Vagina (tissue), 2 donors: ENCODE measurements at places on chromosomes 11 and 22. TPM values are rescaled to one million over a fixed set of nuclear protein-coding genes. Genes with fewer than 3 reads are reported as not detected.

Gene TMEM25
- total RNA-seq, result 21.4 TPM

Gene SLC22A12
- total RNA-seq, result not detected

Gene CBLIF
- not detected for total RNA-seq

Gene CCDC188
- total RNA-seq, result not detected

Gene CHRM1
- total RNA-seq, result not detected

Gene ACRV1
- not detected for total RNA-seq

Gene KRTAP5-11
- total RNA-seq, result not detected

Gene MOGAT2
- total RNA-seq, result not detected

Gene TRIM51
- total RNA-seq, result not detected

Gene SIAE
- 10.6 TPM for total RNA-seq

Gene SLC6A5
- total RNA-seq, result not detected

DNA sequence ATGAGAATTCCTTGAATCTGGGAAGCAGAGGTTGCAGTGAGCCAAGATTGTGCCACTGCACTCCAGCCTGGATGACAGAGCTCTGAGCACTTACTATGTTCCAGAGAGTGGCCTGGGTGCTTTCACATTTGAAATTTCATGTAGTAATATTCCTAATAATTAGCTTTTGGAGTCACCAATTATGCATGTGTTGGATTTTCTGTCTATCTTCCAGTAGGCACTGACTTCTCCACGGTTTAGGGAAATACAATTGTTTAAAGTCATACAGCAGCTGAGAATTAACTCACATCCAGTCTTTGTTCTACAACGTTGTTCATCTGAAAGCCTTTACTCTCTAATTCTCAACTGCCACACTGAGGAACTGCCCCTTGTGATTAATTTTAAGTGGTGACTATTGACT lies 150.2 kb downstream of the CSNK2A3 start:
- DNase-seq, result no peak

DNA sequence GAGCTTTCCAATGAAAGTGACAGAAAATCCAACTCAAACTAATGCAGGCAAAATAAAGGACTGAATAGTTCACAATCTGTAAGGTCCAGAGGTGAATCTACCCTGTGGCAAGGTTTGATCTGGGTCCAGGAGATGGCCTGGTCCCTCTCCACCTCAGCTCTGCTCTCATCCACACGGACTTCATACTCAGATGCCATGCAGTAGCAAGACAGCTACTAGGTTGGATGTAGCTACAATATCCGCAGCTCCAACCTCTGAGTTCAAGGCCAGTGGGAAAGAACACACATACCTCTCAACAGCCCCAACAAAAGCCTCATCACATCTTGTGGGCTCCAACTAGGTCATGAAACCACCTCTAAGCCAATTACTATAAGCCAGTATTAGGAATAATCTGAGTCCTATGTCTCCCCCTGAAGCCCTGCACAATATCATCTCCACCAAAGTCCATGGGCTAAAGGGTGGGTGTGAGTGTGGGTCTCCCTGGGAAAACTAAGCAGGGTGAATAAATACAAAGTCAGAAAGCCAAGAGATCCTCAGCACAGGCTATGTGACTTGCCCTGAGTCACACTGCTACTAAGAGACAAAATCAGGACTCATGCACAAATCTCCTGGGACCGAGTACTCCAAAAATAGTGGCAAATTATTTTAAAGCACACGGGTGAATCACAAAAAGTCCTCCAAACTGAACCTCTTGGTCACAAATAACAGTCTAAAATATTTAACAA lies 78.8 kb downstream of the LARGE1 start:
- no peak for DNase-seq

DNA sequence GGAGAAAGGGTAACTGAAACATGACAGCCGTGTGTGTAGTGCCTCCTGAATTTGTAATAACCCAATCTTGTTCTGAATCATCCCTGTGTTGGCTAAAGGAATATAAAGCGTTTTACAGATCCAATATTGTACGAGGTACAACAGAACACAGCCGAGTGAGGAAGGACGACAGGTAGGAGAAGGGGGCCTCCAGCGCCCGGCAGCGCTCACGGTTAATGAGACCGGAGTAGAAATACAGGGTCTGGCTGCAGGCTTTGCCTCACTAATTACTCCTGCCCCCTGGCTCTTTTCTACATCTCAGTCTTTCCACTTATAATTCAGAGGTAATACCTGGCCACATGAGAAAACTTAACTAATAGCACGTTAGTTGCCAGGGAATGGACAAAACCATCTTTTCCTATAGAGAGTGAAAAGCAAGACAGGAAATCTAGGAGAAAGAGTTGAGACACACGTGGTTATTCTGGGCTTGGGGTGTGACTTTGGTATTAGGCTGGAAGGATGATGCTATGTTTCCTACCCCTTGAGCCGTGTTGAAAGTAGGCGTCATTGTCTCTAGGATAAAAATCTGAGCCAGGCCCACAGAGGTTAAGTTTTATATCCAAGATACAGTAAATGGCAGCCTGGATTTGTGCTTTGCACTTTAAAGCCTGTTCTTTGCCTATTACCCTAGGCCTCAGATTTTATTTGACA lies 54.1 kb downstream of the GRIK4 start:
- DNase-seq, result no peak

- DNase-seq, result no peak
Observed at GRCh38 chr22:49143812-49144211, 683.9 kb downstream of the BRD1 start.

DNA sequence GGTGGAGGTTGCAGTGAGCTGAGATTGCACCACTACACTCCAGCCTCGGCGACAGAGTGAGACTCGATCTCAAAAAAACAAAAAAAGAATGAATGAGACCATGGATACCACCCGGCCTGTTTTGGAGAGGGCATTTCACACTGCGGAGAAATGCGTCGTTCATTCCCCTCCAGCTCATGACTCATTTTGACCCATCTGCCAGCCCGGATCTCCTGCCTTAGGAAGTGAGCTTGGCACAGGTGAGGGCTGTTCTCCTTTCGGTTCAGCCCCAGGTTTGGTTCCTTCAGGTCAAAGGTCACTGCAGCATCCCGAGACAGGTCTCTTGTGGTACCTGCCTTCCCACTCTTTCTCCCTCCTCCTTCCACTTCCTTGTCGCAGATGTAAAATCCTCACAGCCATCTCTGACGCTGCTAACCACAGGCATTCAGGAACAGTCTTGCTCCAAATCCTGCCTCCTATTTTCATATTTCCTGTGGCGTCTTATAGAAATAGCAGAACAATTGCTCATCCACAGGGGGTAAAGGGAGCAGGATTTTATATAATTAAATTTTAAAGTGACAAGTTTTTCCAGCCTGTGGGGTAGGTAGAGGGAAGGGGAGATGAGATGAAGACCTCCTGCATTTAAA lies 517.9 kb downstream of the NTM start:
- no peak for DNase-seq

- DNase-seq, result no peak
Observed at GRCh38 chr11:79249295-79249993, 191.4 kb downstream of the TENM4 start.

DNA sequence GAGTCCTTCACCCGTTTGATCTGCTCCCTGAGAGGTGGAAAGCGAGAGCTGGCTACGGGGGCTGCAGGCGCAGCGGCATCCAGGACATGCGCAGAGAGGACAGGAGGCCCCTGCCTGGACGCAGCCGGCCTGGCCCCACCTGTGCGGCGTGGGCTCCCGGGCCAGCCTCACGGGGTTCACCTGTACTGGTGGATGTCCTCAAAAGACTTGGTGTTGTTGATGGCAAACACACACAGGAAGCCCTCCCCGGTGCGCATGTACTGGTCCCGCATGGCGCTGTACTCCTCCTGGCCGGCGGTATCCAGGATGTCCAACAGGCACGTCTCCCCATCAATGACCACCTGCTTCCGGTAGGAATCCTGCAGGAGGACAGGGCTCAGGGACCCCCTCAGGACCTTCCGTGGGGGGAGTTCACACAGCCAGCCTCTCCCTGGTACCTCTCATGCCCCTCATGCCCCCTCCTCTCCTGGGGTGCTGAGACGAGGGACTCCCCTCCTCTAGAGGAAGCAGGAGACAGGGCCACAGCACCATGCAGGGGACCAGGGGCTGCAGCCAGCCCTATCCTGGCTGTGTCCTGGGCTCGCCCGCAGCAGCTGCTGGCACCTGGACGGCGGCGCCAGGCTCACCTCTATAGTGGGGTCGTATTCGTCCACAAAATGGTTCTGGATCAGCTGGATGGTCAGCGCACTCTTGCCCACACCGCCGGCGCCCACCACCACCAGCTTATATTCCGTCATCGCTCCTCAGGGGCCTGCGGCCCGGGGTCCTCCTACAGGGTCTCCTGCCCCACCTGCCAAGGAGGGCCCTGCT lies 1.6 kb downstream of the HRAS start:
- no peak for DNase-seq

GRCh38 chr11:120354068-120354467 lies 17.9 kb downstream of the ARHGEF12 start:
- DNase-seq, result no peak

- DNase-seq, result no peak
Observed at GRCh38 chr11:46388619-46389449, 2.7 kb downstream of the CHRM4 start.

DNA sequence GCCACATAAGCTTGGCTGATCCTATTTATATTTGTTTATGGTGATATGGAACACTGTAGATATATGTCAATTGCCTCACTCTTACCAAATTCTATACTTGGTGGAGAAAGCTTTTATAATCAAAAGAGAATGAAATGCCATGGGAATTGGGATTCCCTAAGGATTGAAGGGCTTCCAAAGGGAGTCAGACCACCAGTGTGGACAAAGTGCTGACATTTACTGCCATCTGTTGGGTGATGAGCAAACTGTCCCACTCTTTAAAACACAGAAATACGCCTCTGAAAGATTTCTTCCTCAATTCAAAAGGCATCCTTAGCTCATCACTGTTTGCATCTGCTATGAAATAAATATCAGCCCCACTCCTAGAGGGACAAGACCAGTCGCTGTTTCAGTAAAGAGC lies 7.1 kb downstream of the SLC1A2 start:
- no peak for DNase-seq

- no peak for DNase-seq
Observed at GRCh38 chr11:93169950-93170561, 27.7 kb downstream of the SLC36A4 start.

DNA sequence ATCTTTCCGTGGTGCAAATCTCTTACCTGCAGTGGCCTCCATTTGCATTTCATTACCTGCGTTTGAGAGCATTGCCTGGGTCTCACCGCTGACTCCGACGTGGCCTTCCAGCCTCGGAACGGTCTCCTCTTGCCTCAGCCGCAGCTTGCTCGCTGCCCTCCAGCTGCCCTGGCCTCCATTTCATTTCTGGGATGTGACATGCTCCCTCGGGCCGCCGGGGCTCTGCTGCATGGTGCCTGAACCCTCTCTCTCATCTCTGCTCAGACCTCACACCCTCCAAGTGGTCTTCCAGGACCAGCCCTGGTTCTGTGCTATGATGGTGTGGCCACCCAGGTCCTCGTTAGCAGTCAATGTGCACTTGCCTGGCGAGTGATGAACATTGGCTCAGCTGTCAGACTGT lies 229.2 kb downstream of the TBC1D22A start:
- DNase-seq, result no peak

GRCh38 chr22:41320416-41321240 lies 19.3 kb downstream of the ZC3H7B start:
- DNase-seq, result no peak

DNA sequence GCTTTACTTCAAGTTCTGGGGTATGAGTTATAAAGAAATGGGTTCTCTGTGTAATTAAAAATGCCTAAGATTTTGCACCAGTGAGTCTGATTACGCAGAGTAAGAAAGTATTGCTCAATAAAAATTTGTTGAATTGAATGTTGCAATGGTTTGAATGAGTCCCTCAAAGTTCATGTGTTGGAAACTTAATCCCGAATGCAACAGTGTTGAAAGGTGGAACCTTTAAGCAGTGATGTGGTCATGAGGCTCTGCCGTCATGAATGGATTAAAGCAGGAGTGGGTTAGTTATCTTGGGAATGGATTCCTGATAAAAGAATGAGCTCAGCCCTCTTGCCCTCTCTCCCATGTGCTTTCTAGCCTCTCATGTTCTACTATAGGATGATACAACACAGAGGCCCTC lies 52.6 kb upstream of the SESN3 start:
- DNase-seq, result no peak

DNA sequence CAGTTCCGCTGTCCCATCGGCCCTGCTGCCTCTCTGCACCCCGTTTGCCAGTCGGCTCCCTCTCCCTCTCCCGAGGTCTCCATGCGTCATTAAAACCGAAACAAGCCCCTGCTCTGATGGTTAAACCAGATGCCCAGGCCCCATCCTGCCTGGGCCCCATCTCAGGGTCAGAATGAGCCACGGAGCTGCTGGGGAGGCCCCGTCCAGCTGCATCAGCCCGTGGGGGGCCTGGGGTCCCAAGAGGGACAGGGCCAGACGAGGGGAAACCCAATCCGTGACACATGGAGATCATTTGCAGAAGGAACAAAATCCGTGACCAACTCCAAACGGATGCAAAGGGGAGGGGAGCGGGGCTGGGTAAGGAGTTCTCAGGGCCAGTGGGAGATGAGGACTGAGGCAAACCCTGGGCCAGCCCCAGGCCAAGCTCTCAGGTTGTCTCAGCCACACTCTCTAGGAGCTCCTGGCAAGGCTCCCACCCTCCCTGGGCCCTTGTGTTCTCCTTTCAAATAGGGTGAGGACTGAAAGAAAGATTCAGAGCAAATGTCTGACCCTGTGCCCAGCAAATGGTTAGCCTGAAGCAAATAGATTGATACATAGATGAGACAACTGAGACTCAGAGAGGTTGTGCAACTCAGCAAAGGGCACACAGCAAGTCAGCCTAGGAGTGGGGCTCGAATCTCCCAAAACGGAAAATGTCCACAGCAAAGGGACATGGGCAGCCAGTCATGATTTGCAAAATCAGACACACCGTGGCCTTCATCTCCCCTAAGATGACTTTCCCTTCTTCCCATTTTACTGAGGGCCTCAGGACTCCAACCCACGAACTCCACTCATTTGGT lies 162.1 kb downstream of the MN1 start:
- no peak for DNase-seq

GRCh38 chr11:69138265-69138664 lies 17.5 kb upstream of the SMIM38 start:
- no peak for DNase-seq

GRCh38 chr11:8731647-8732323 lies 49.2 kb downstream of the RPL27A start:
- no peak for DNase-seq

- no peak for DNase-seq
Observed at GRCh38 chr11:44607319-44607962, 42.0 kb downstream of the CD82 start.

- DNase-seq, result no peak
Observed at GRCh38 chr11:130314184-130314749, 450 bp downstream of the ZBTB44 start.

GRCh38 chr11:121198491-121198890 lies 94.1 kb upstream of the SC5D start:
- DNase-seq, result no peak

DNA sequence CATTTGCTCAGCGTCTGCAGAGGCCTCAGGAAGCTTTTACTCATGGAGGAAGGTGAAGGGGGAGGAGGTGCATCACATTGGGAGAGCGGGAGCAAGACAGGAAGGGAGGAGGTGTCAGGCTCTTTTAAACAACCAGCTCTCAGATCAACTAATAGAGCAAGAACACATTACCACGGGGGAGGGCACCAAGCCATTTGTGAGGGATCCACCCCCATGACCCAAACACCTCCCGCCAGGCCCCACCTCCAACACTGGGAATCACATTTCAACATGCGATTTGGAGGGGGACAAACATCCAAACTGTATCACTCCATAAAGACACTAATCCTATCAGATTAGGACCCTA lies 18.9 kb upstream of the THY1 start:
- DNase-seq, result no peak
